ENCODE measurements at places on chromosomes 2 and 18.

GRCh38 chr18:73199151-73199550 is 331.4 kb upstream of the NETO1 start:
- DNase-seq, result no peak

GRCh38 chr2:206193671-206194357 is 34.1 kb downstream of the EEF1B2 start:
- no peak for DNase-seq

- peak; percentile 5 for DNase-seq
Measured at GRCh38 chr18:57803103-57803969, at the start of gene ATP8B1. Gene ATP8B1, minus strand, starts transcription at chr18:57803315. Its CDS starts 71,508 bp downstream, at chr18:57731807.

DNA sequence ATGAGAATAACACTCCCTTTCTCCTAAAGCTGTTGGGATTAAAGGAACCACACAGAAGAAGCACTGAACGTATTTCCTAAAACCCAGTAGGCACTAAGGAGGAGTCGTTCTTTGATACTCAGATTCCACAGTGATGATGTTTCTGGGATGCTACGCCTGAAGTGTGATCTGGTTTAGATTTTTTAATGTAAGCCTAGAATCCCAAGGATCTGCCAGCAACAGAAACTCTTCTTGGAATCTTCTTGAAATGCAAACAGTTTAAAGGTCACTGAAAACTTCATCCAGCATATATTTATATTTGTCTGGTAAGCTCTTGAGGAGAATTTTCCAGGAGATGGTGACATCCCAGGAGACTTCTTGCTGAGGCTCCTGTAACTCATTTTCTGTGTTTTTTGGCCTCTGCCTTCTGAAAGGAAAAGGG is 247.6 kb upstream of the TRIB2 start:
- no peak for DNase-seq

DNA sequence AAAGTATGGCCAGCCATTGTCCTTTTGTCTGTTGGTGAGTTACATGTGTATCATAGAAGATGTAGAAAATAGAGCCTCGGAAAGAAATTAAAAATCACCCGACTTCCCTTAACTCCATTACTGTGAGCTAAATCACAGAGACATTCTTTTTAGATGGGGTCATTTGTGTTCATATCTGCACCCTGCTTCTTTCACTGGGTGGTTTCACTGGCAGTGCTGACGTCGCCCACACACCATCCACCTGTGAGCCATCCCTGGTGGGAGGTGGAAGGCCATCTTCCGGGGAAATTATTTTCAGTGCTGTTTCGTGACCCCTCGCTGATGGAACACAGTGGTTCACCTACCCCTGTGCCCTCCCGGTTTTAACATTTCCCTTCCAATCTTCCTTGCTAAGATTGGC is 21.2 kb downstream of the SH3BP4 start:
- DNase-seq, result peak; percentile 70

DNA sequence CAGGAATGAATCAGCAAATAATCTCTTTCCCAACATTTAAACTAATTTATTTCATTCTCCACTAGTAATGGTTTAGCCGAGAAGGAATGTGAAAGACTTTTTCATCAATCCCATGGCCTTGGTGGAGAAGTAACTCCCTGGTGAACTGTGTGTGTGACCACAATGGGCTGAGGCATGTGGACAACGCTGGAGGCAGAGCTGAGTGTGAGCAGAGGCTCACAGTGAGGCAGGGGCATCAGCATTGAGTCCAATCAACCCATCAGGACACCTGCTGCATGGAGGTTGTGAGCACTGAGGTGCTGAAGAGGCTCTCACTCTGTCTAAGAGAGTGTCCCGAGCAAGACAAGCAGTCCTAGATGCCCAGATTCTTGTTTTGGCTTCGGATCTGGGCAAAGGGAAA is 78.6 kb downstream of the ZNF519 start:
- DNase-seq, result no peak

- no peak for DNase-seq
Measured at GRCh38 chr2:219961947-219962498, 334.6 kb downstream of the SLC4A3 start.

- DNase-seq, result no peak
Measured at GRCh38 chr2:134823431-134823830, 15.0 kb upstream of the ACMSD start.

DNA sequence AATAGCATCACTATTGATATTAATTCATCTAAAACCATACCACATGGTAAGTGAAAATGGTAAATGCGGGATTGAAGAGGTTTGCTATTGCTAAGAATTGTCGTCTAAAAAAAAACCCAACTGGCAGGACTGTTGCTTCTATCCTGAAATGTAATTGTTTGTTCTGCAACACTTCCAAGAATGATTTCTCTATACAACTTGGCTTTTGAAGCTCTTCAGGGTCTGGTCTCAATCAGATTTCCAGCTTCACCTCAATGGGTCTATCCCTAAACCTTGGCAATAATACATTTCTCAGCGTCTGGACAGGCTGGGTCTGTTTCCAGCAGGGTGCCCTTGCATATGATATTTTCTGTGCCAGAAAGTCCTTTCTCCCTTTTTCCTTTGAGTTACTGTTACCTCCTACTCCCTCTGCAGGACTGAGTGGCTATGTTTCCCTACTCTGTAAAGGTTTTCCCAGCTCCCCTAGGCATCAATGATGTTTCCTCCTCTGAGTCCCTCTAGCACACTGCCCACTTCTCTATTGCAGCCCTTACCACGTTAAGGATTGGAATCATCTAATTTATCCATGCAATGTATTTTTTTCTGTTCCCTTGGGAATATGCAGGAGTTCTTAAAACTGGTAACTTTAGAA is 118.2 kb upstream of the REV1 start:
- no peak for DNase-seq

GRCh38 chr2:144586476-144586875 is 66.6 kb upstream of the ZEB2 start:
- DNase-seq, result no peak

DNA sequence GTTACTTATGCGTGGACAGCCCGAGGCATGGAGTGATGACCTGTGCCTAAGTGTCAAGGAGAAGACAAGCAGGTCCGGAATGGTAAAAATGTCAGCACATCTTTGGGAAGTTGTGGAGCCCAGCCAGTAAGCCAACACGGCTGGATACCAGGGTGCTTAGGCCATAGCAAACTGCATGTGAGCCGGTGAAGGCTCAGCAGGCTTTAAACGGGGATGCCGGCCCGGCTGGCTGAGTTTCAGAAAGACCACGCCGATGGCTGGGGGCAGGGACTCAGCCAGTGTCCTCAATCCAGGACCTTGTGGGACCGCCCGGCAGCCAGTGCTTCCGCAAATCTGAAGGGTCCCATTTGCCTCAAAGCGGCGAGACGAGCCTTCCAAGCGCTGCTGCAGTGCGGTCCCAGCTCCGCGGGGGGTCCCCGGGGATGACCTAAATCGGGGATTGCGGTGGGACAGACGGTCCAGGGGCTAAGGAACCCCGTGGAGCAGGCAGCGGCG is 946 bp upstream of the AGAP1 start:
- DNase-seq, result no peak

DNA sequence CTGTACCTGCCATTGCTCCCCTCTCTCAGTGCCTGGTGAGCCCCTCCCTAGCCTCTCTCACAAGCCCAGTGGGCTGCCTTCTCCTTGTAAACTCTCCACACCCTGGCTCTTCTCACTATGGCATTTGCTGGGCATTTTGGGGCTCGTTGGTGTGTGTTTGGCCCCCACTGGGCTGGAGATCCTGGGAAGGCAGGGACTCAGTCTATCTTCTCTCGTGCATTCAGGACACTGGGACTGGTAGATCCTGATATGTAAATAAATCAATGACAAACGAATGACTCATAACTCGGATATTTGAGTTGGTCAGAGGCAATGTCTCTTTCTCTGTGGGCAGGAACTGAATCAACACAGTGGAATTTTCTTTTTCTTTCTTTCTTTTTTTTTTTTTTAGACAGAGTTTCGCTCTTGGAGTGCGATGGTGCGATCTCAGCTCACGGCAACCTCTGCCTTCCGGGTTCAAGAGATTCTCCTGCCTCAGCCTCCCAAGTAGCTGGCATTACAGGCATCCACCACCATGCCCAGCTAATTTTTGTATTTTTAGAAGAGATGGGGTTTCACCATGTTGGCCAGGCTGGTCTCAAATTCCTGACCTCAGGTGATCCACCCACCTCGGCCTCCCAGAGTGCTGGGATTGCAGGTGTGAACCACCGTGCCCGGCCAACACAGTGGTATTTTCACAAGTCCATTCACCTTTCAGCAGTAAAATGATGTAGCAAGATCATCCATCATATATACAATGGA is 144.6 kb upstream of the SPRED2 start:
- DNase-seq, result peak; percentile 93

- peak; percentile 100 for DNase-seq
Measured at GRCh38 chr2:191612496-191612895, 65.4 kb upstream of the NABP1 start.

All from RCC 7860 (cell line).